GM12892 (cell line): ENCODE measurements at places on chromosomes 16 and 17.

DNA sequence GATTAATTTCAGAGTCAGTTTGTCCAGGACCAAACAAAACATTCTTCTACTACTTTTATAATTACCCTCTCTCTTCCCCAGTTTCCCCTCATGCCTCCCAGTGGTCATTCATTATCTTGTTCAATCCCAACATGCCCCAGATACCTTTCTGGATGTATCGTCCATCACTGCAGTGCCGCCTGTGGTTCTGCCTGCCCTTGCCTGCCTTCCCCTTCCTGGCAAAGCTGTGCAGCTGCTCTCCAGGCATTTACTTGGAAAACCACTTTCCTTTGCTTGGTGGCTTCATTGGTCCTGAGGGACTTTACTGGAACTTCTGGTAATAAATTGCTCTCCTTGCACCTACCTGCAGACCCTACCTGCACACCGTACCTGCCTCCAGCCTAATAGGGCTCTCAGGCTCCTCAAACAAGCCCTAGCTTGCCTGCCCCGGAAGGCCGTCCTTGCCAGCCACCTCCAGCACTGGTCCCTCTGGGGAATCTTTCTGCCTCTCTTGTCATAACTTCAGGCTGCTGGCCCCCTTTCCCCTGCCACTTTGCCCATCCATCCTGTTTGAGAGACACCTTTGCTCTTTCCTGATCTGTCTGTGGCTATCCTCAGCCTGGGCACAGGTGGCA is 19.5 kb upstream of the MSI2 start:
- DNase-seq: no peak

DNA sequence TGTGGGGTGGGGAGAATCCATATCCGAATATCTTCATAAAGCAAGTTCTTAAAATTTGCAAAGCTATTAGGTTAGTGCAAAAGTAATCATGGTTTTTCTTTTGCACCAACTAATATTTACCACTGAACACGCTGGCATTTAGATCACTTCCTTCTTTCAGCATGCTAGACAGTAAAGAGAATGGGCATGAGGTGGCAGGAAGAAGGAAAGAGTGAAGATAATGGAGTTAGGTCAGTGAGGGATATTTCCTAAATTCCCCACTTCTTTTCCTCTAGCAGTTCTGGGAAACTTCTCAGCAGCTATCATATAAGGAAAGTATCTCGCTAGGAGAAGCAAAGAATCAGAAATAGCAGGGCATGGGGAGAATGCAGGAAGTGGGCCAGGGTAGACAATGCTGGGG is 39.0 kb downstream of the SLC6A4 start:
- DNase-seq: no peak

DNA sequence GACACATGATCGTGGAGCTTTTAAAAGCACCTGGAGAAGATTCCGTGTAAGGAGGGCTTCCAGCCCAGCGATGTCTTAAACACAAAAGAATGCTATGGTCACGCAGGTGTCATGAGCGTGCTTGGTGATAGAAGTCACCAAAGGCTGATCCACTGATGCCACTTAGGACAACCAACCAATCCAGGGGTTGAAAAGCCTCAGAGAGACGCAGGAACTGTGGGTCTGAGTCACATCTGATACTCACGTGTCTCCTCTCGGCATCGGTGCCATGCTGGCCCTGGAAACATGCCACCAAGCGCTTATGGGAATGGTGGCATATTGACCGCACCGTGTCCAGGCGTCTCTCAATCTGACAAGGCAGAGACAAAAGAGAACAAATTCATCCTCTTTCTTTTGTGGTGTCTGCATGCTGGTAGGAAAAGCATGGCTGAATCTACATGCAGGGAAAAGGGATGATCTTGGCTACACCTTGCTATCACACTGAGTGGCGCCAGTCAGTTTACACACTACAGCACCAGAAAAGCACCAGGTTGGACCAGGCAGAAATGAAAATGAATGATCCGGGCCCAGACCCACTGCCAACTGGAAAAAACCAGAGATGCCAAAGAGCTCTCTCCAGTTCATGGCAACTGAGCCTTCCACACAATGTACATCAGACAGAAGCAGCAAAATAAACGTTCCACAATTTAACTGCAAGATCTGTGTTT is 38.0 kb downstream of the ARHGAP17 start:
- no peak for DNase-seq

DNA sequence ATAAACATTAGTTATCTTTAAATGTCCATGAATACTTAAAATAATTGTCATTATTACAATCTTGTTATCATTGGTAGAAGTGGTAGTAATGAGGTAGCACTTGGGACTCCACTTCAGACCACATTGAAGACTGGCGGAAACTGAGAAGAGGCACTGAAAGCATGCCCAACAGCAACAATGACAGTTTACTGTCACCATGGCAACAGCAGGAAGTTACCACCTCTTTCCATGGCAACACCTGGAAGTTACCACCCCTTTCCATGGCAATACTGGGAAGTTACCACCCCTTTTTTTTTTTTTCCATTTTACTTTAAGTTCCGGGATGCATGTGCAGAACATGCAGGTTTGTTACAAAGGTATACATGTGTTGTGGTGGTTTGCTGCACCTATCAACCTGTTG is 494.9 kb upstream of the RBFOX1 start:
- DNase-seq: no peak

DNA sequence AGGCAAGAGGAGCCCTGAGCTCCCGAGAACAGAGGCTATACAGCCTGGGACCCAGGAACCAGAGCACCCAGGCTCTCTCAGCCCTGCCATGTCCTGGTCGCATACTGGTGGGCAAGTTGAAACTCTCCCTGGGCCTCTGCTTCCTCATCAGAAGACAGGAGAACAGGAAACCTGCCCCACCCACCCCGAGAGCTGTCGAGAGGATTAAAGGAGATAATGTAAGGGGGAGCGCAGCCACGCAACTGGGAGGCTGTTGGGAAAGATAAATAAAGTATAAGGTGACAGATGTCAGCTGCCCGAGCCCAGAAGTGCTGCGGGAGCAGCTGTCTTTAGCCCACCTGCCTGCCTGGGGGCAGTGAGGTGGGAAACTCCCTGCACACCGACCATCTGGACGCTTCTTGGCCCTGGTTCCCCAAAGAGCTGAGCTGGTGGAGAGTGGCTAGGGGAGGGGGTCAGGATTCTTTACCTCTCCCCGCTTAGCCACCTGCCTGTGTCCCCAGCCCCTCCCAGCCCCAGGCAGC is 6.8 kb downstream of the KIF19 start:
- no peak for DNase-seq

- DNase-seq: no peak
Measured at GRCh38 chr17:17567631-17568030, 23.9 kb downstream of the PEMT start.

- no peak for DNase-seq
Measured at GRCh38 chr17:57050306-57050705, 34.7 kb upstream of the AKAP1 start.
